ENCODE measurements at places on chromosomes 4 and X.
A peak's percentile ranks its signal among the peaks of the same experiment; 100 is the strongest.

GRCh38 chrX:136344320-136344719, 43.6 kb downstream of the ADGRG4 start:
- DNase-seq, result no peak

DNA sequence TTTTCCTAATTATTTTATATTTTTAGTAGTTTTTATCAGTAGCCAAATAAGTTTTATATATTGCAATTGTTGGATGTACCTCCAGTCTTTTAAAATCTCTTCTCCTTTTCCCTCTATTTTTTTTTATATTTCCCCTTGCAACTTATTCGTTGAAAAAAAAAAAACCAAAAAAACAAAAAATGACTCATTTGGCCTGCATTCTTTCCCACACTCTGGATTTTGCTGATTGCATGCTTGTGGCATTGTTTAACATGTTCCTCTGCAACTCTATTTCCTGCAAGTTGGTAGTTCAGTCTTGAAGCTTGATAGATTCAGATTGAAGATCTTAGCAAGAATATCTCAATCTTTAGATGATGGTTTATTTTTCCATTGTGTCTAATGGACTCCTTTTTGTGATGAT, 260.6 kb upstream of the BOD1L1 start:
- no peak for DNase-seq

DNA sequence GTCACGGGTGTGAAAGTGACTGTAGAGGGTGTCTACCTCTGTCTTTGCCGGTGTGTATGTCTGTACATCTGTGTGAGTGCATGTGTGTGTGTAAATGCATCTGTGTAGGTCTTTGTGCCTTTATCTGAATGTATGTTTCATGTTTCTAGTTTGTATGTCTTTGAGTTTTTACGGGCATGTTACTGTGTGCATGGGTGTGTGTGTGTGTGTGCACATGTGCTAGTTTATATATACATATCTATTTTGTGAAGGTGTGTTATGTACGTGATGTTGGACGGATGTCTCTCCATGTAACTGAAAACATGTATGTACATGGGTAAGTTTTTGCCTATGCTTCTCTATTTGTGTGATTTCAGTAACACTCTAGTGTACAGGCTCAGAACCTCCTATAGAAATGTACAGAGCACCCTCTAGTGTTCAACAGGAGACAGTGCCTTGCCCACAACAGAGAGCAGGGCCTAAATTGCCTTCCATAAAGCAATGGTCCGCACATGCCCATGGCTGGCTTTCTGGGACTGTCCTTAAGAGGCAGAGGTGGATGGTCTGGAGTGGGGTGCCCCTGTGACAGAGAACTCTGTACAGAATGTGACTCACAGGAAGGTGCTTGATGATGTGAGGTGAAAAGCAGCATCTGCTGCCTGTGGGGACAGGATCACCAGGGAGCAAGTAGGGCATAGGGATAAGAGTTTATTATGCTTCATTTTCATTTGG, 343.5 kb downstream of the RAPGEF2 start:
- peak; percentile 46 for DNase-seq

DNA sequence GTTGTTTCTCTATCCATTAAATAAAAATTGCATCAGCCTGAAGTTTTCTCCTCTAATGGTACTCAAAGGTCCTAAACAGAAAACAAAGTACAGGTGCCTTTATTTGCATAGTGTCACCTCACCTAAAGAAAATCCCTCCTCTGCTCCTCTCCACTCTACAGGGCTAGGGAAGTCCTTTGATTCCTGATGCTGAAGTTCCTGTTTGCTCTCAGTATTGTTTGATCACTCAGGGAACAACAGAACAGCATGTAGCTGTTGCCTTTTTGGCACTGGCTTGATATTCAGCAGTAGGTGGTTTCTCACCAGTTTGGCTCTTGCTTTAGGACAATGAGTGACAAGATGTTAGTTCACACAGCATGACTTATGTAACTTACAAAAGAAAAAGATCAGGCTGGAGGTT, 156.2 kb upstream of the SLC7A11 start:
- no peak for DNase-seq

- DNase-seq, result no peak
These were observed 506.9 kb downstream of the MAGEB5 start for GRCh38 chrX:26722666-26723428.

- no peak for DNase-seq
These were observed 81.6 kb upstream of the TBC1D9 start for GRCh38 chr4:140837736-140838135.

DNA sequence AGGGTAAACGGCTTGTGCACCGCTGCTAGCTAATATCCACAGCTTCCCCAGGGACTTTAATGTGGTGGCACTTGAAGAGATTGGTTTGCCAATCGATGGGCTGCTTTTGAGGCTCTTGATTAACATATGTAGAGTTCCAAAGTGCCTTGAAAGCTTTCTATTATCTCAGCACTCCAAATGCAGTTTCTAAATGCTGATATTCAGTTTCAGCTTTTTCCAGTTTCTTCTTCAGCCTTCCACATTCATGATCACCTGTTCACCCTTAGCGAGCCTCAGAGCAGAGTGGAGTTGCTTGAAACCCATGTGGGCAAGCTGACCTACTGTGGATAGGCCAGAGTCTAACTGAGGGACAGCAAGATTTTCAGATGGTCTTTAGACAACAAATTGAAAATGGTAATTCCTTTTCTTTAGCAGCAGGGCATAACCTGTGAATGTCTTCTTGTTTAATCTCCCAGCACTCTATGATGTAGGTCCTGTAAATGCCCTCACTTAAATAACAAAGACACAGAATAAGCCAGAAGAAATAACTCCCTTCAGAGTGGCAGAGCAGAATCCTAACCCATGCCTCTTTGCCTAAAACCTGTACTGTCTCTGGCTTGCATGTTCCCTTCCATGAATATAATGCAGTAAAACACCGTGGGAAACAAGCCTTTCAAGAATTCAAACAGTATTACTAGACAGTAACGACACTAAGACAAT, 99.8 kb downstream of the TSPAN5 start:
- no peak for DNase-seq

DNA sequence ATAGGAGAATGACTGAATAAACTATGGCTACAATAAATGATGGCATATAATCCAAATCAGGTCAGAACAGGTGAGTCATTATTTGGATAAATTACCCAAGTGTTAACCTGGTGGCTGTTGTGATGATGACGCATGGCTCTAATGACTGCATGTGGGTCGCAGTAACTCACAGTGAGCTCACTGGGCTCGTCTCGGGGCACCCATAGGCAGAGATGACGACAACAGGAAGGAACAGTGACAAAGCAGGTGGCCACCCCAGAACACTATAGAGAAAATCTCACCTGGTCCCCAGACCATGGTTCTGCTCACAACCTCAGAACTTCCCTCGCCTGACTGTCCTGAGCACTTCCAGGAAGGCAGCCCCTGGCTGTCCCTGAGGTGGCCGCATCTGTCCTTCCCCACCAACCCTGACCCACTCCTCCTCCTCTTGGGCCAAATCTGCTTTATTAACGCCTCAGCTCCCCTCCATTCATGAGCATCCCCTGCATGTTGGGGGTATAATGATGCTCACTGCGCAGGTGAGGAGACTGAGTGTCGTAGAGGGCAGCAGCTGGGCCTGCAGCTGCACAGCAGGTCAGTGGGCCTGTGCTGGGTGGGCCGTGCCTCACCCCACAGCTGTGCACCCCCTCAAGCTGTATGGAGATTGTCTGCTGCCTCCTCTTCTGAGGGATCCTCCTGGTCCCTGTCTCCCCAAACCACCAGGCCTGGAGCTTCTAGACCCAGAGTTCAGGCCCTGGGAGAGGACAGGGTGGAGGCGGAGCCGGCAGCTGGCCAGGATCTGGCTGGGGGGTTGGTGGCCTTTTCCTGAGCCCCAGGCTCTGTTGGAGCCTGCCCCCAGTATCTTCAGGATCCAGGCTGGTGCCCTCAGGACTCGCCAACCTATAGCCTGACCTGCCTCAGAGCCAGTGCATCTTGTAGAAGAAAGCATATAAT, 30.9 kb upstream of the FAM156A start:
- no peak for DNase-seq

- DNase-seq, result no peak
These were observed 33.5 kb upstream of the IGSF1 start for GRCh38 chrX:131322651-131323050.

- no peak for DNase-seq
These were observed 12.7 kb upstream of the UBA6 start for GRCh38 chr4:67713529-67714247.

DNA sequence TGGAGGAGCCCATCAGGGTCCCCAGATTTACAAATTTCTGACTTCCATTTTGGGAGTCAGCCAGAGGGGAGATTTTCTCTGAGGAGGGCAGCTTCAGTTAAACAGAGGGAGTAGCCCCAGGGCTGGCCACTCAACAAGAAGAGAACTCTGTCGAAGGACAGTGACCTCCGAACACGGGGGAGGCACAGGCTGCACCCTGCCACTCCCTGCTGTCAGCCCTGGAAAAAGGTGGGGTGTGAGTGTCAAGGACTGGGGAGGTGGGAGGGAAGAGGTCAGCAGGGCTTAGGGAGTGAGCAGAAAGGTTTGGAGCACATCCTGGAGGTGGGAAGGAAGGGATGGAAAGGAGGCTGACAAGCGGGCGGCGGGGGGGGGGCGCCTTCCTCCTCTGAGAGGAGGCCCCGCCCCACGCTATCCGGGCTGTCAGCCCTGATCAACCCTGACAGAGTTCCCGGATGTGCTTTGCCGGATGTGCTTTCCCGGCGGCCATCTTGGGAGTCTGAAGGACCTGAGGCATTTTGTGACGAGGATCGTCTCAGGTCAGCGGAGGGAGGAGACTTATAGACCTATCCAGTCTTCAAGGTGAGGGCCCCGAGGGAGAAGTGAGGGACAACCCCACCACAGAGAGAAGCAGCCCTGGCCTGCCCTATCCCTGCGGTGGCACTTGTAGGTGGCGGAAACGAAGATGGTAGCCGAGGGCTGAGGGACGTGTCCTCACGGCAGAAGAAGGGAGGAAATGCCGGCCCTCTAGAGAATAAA, at the start of gene MAGEC1:
MAGEC1 (plus strand) TSS at position 495 of the 756 bp plus-strand sequence. CDS start 1,179 bp downstream, outside the sequence.
- no peak for DNase-seq

DNA sequence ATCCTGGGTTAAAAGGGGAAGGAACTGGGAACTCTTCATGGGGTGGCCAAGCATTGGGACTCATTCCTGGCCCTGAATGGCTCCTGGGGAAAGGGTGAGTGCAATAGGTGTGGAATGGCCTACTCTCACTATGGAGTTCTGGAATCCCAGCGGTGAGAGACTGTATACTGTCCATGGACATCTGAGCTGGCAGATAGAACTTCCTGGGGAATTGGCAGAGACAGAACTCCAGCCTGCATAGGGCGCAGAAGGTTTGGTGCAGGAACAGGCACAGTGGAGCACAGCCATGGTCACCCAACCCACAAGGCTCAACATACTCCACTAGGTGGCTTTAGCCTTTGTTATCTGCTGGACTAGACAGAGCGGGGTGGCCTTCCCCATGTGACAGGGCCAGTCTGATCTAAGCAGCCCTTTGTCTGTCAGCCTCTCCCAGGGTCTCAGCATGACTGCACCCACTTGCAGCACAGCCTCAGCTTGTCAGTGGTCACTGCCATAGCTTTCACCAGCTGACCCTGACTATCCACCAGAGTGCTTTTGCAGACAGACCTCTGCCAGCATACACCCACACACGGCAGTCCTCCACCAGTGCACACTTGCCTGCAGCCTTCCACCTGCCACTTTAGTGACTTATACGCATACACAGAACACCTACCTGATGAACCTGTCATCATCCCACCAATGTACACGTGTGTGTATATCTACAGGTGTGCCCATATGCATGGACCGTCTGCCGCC, 48.4 kb downstream of the TECRL start:
- DNase-seq, result no peak

DNA sequence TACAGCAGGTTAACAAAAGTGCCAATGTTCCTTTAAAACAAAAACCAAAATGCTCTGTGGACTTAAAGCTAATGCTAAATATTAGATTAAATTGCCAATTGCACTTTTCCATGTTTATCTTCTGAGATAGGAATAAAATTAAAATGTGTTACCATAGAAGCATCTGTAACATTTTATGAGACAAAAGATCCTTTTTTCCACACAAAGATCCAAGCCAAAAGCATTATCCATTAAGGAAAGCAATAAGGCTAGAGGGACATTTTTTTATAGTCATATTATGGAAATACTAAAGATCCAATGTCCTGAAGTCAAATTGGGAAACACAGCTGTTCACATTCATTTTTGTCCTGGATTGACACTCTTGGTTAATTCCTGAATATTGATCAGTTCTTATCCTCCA, 73.6 kb downstream of the PALLD start:
- no peak for DNase-seq

GRCh38 chr4:13484749-13485221, 645 bp upstream of the RAB28 start:
- DNase-seq, result no peak

- no peak for DNase-seq
These were observed 434 bp upstream of the TMEM255A start for GRCh38 chrX:120311727-120312063.

DNA sequence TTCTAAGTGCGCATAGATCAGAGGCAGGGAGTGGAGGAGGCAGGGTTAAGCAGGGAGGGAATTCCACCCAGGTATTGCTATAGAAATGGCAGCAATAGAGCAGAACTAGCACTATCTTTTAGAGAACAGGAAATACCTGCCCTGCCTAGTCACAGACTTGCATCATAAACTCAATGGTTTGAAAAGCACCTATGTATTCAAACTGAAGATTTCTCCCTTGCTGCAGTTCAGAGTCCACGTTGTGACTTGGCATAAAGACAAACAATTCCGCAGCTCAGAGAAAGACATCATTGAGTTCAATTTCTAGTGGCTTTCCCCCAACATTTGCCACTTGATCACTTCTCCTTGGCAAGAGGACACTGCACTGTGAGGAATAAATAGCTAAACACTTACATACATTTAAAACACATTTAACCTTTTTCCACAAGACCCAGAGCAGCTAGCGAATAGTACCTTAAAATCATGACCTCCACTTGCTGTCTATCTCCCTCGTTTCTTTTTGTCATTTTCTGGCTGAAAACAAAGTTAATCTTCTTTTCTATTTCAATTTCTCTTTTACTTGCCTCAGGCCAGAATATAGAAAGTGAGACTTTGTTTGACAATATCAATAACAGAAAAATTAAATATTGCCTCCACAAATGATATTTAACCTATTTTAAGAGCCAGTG, 42.4 kb downstream of the SLC7A11 start:
- DNase-seq, result no peak

GRCh38 chrX:13876652-13877051, 59.8 kb upstream of the GPM6B start:
- DNase-seq, result no peak
